Activated T-helper 17 cell treated with anti-CD3 and anti-CD28 coated beads, Interleukin-2, amount 50 U/mL, for 72 hours (primary cell): ENCODE measurements at places on chromosomes 4 and X. TPM values are rescaled to one million over a fixed set of nuclear protein-coding genes. Genes with fewer than 3 reads are reported as not detected.

DNA sequence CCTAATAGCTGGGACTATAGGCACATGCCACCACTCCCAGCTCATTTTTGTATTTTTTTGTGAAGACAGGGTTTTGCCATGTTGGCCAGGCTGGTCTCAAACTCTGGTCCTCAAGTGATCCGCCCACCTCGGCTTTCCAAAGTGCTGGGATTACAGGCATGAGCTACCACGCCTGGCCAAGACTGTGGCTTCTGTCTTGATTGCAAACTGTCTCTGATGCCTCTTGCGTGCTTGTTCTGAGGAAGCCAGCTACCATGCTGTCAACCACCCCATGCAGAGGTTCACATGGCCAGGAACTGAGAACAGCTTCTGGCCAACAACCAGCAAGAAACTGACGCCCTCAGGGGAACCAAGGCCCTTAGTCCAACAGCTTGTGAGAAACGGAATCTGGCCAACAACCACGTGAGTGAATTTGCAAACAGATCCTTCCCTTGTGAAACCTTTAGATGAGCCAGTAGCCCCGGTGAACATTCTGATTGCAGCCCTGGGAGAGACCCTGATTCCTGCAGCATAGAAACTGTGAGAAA, 71.2 kb downstream of the SUPT20HL2 start:
- no peak for ATAC-seq

GRCh38 chr4:4950561-4951290, 68.5 kb downstream of the CYTL1 start:
- no peak for ATAC-seq

GRCh38 chrX:13212191-13212651, 107.6 kb downstream of the ATXN3L start:
- ATAC-seq: no peak

- ATAC-seq: no peak
These were observed 200.4 kb downstream of the ADGRL3 start for GRCh38 chr4:61400439-61401038.

GRCh38 chrX:13029887-13030771, 14.3 kb downstream of the FAM9C start:
- ATAC-seq: peak; percentile 29

- no peak for ATAC-seq
These were observed 20.1 kb downstream of the ZNF185 start for GRCh38 chrX:152917656-152918579.

DNA sequence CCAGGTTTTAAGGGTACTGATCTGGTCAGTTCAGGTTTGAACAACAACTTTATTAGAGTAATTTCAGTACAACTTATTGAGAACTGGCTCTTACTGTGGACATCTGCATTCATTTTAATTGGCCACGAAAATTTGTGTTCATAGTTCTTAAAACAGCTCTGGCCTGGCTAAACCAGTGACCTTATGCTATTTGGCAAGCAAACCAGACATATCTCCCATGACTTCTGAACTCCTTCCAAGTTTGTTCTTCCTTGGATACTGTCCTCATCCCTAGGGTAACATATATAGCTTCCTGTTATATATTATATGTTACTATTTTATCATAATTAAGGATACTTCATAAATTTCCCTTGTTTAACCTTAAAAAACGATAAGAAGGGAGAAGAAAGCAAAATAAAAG, 841.9 kb downstream of the TRAM1L1 start:
- ATAC-seq: no peak

- ATAC-seq: no peak
These were observed 737.5 kb upstream of the MAGEB2 start for GRCh38 chrX:29477878-29478277.

- no peak for ATAC-seq
These were observed 37.6 kb downstream of the MAGEB5 start for GRCh38 chrX:26253526-26253925.

GRCh38 chrX:40628506-40628905, 5.3 kb downstream of the MPC1L start:
- no peak for ATAC-seq

DNA sequence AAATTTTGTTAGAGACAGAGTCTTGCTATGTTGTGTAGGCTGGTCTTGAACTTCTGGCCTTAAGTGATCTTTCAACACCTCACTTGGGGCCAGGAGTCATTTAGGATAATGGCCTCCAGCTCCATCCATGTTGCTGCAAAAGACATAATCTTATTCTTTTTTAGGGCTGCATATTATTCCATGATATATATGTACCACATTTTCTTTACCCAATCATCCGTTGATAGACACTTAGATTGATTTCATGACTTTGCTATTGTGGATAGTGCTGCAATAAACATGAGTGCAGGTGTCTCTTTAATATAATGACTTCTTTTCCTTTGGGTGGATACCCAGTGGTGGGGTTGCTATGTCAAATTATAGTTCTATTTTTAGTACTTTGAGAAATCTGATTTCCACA, 140.9 kb upstream of the LCORL start:
- ATAC-seq: no peak

- ATAC-seq: no peak
These were observed 27.3 kb upstream of the SCOC start for GRCh38 chr4:140346136-140346535.

DNA sequence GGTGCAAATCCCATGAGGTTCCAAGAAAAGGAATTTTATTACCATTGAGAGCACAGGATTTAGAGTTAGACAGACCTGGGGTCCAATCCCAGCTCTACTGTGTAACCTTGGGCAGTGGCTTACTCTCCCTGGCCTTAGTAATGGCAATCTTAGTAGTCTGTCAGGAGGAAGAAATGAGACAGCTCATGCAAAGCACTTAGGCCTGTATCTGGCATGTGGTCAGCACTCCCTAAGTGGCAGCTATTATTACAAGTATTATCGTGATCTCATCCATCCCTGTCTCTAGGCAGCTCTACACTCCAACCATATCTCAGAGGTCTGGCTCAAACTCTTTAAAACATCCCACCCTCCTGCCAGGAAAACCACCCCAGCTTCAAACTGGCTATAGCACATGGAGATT, 129.6 kb upstream of the NALF2 start:
- no peak for ATAC-seq

DNA sequence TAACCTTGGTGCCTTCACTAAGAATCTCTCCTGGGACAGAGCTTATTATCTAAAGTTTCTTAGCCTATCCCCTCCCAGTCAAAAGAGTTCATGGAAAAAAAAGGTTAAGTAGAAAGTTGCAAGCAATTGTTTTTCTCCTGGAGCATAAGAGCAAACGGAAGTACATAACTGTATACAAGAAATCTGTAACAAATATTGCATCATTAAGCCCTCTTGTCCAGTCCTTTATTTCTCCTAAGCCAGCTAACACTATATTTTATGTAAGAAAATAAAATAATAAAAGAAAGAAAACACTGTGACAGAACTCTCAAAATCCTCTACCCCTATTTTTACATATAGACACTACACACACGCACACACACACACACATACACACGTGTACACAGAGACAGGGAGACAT, 255.3 kb downstream of the NAF1 start:
- ATAC-seq: no peak

DNA sequence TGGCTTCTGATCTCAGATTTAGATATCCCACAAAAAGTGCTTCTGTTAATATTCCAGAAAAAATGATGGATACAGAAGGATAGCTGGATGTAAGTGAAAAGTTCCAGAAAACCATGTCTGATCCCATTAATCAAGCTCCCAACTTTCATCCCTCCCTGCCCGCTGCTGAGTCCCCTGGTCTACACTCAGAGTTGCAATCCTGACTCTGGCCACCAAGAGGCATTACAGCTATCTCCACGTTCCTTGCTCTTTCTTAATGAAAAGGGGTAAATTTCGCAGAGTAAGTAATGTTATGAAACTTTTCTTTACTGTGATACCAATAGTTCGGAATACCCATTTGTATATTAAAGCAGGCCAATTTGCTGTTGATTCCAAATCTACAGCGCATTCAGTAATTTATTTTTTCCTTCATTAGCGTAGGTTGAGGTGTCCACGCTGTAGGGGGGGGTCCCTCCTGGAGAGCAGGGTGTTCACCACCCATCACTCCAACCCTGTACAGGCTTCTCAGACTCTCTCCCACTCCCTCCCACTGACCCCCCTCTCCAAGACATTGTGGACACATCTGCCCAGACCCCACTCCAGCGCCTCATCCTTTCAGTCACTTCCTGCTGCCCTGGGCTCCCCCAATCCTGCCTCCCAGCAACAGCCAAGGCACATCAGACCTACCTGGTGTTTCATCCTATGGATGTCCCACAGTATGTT, 55.1 kb downstream of the RAB40A start:
- ATAC-seq: peak; percentile 75

GRCh38 chr4:122481766-122482405, 25.4 kb upstream of the IL2 start:
- ATAC-seq: no peak

MAGEA3 gene
- not detected for total RNA-seq

EGFL6 gene
- 1.3 TPM for total RNA-seq

SMARCA1 gene
- total RNA-seq: 0.53 TPM

TCEAL5 gene
- total RNA-seq: not detected

SPATA18 gene
- 0.19 TPM for total RNA-seq

MAGEA12 gene
- not detected for total RNA-seq

DKK2 gene
- total RNA-seq: not detected

CXCL13 gene
- total RNA-seq: 1.0 TPM

MAP9 gene
- 7.6 TPM for total RNA-seq

ACSL1 gene
- 22.2 TPM for total RNA-seq
